ENCODE measurements at places on chromosomes 4 and X.

GRCh38 chrX:67612231-67612630 lies 68.4 kb downstream of the AR start:
- DNase-seq = no peak

DNA sequence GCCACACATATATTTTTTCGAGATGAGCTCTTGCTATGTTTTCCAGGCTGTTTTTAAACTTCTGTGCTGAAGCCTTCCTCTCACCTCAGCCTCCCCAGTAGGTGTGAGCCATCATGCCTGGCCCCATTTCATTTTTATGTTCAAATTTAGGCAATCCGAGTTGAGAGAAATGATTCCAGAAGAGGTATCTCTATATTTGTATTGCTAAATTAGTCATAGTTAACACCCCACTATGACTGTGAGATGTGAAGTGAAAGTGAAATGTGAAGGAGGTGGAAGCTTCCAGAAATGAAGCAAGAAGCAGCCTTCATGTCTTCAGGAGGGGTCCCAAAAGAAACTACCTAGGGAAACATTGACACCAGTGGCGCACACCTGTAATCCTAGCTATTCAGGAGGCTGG lies 17.7 kb downstream of the APELA start:
- no peak for DNase-seq

DNA sequence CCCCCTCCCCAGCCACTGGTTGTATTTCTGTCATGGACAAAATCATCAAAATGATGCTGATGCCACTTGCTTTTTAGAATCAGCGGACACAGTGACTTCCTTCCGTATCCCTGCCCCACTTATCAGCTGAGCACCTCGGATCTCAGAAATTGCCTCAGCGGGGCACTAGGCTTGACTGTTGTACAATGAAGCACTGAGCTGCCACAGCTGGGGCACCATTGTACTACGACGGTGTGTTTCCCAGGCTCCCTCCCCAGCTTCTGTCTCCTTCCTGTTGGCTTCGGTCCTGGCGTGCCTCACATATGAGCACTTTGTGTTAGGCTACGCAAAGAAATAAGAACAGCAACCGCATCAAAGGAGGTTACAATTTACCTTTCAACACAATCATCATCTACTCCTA lies 82.4 kb downstream of the F11 start:
- DNase-seq = no peak

DNA sequence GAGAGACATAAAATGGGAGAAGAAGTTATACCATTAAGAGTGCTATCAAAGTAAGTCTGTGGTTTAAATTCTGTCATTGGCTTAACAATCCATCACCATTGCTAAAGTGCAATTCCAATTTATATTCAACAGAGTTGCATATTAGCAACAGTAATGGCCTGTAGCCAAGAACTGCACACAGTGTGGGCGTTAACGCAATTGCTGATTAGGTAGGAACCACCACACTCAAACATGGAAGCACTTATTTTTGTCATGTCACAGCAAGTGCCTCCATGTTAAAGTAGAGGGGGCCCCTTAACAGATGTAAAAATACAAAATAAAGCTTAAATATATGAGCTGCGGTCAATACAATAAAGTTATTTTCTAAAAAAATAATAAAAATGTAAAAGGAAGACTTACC lies 10.8 kb downstream of the LARP7 start:
- DNase-seq = no peak

- no peak for DNase-seq
These were observed 162.5 kb upstream of the MED14 start for GRCh38 chrX:40897718-40898270.

GRCh38 chr4:88027611-88028608 lies 20.5 kb downstream of the PKD2 start:
- DNase-seq = peak; percentile 73

- no peak for DNase-seq
These were observed 54.4 kb upstream of the NAP1L5 start for GRCh38 chr4:88752076-88752463.

DNA sequence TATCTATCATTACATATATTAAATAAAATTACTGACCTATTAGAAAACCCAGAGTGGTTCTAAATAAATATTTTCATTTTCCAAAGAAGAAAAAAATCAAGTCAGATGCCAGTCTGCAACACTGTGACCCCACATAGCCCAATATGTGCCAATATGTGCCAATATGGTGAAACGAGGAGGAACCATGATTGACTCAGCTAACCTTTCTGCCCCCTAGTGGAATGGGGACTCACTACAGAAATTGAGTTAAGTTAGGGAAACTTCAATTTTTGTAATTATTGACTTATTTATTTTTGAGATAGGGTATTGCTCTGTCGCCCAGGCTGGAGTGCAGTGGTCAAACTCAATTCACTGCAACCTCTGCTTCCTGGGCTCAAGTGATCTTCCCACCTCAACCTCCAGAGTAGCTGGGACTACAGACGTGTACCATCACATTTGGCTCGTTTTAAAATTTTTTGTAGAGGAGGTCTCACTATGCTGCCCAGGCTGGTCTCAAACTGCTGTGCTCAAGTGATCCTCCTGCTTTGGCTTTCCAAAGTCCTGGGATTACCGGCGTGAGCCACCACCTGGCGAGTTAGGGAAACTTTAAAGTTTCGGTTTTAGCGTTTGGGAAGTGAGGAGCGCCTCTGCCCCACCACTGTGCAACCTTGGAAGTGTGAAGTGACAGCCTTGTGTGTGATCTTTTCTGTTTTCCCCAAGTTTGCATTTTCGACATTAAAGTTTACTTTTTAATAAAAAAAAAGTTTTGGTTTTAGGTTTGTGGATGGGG lies 116.8 kb upstream of the SHISA3 start:
- no peak for DNase-seq
